CD4-positive, alpha-beta T cell treated with Interleukin-17A for 1 hour (primary cell): ENCODE measurements at places on chromosomes 5 and 9.

DNA sequence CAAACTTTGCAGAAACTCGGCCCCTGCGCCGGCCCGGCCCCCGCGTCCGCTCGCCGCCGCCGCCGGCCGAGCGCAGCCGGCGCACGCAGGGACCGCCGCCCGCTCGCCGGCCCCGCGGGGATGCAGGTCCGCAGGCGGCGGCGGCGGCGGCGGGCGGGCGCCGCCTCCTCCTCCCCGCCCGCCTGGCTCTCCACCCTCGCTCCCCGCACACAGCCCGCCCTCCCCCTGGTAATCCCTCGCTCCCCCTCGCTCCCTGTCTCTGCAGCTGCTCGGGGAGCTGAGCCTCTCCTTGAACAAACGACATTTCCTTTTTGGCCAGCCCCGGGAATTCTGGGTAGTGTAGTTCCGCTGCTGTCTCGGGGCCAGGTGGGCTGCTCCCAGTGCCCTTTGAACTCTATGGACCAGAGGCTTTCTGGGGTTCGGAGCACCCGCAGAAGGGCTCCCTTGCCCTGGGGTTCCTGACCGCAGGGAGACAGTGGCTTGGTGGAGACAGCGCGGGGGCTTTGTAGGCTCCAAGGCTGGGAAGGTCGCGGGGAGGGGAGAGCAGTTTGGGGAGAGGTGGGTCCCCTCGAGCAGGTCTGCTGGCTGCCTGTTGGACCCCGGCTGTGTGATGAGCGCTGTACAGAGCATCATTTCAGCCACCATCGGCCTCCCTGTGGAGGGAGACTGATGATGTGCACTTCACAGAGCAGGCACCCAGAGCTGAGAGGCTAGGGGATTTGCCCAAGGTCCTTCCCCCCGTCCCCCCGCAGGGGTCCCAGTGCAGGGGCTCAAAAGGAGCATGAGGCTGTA is 1.8 kb upstream of the FAM78A start:
- peak; percentile 83 for DNase-seq

- no peak for DNase-seq
Observed at GRCh38 chr5:76069061-76069735, 14.0 kb upstream of the SV2C start.

- no peak for DNase-seq
Observed at GRCh38 chr5:176775409-176775808, 35.0 kb upstream of the UNC5A start.

DNA sequence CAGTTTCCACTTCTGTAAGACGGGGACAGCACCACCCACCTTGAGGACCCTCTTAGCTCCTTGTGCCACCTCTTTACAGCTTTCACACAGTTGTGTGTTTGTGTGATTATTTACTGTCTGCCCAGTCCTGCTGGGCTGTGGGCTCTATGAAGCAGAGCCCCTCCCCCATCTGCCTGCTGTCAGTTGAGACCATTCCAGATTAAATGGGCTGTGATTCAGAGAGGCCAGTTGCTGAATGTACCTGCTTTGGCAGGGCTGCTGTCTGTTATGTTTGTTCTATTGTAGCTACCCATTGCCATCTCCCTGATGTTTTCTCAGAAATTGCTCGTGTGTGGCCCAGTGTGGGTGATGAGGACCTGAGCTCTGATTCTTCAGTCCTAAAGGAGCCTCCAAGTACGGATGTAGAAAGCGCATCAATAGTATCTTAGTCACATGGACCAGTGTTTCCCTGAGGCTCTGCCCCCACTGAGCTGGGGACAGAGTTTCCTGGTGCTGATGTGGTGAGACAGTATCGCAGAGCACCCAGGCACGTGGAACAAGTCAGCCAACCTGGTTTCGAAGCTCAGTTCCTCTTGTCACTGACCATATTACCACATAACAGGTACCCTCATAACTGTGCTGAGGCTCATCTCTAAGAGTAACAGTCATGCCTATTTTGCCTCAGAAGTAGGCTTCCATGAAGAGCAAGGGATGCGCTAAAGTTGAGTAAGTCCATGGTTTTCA is 3.7 kb downstream of the ANGPTL2 start:
- DNase-seq, result no peak

- no peak for DNase-seq
Observed at GRCh38 chr9:122016744-122017143, 76.4 kb downstream of the TTLL11 start.

DNA sequence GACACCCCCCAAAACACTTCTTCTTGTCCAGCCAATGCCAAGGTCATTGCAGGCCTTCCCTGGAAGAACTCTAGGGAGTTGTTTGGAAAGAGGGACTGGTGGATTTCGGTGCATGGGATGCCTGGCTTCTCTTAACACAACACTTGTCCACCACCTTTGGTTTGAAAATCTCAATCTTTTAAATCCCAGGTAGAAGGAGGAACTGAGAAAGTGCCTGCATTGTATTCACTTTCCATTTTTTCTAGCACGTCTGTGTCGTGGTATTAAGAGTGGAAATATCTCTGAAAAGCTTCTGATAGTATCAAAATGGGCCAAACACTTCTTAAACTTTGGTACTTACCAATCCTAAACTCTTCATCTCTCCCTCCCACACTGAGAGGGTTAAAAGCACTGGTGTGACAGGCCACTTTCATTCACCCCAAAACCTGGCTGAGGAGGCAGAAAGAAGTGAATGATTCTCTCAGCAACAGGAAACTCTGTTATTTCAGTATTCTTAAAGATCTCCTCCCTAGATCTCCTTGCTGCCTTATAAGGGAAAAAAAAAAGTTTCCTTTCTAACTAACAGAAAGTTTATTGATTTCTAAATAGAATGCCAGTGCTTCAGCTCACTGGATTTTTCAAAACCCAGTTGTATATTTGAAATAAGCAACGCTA is 3.9 kb upstream of the NFIB start:
- no peak for DNase-seq

GRCh38 chr5:6281818-6282217 is 96.5 kb downstream of the MED10 start:
- DNase-seq, result no peak

GRCh38 chr9:100170556-100170955 is 71.5 kb downstream of the INVS start:
- DNase-seq, result no peak

DNA sequence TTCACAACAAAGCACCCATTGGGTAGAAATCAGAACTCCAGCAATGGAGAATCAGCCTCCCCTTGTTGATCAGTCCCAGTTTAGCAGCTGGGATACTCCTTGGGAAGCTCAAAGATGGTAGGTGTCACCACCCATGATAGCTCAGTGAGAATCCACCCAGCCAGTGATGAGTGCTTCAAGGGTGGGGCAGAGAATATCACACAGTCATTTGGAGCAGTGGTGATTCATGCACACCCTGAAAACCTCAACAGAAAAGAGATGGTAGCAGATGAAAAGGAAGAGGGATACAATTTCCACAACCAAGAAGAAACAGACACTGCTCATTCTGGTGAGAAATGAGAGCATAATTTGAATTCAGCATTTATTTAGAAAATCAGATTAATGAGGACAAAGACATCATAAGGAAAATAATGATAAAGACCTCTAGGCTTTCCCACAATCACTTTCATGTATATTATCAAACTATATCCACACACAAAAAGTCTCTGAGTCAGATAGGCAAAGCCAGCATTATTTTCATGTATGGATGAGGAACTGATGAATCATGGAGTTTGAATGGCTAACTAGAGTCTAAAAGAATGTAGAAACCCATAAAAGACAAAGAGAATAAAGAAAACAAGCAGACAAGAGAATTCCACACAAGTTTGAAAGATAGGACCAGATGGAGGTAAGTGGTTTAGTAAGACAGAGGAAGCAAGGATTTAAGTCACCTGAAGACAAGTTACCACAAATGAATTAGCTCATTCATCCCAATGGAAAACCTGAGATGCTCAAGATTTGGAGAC is 82.9 kb downstream of the FEM1C start:
- no peak for DNase-seq

- no peak for DNase-seq
Observed at GRCh38 chr5:36066540-36067210, at the start of gene UGT3A2. Gene UGT3A2 (minus strand): TSS chr5:36066882. CDS start chr5:36066789, 93 bp downstream.

DNA sequence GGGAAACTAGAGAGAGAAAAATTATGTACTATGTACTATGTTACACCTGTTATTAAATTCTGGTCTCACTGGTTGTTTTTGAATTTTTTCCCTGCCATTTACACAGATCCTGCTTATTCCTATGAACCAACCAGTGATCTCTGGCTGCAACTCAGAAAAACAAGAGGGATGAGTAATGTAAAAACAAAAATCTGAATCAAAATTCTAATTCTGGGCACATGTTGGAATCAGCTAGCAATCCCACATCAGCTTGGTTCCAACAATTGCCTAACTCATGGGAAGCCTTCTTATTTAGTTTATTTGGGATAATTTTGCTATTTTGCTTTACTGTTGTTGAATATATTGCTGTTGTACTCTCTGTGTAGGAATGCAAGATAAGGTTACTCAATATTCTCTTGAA is 78.3 kb downstream of the PLK2 start:
- no peak for DNase-seq

DNA sequence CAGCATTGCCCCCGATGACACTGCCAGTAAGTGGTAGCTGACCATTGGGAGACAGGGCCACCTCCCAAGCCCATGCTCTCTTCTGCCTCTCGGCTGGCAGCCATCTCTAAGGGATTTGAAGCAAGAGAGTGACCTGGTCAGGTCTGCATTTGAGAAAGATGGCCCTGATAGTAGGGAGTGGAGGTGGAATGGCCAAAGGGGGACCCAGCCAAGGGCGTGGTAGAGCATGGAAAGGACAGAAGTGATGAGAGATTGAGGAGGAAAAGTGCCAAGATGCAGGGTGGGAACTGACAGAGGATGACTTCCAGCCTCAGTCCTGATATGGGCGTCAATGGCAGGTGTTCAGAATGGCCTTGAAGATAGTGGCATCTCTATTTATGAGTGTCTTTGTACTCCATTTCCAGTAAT is 9.0 kb downstream of the ABL1 start:
- no peak for DNase-seq

- DNase-seq, result no peak
Observed at GRCh38 chr5:39691993-39692392, 267.2 kb upstream of the DAB2 start.

- no peak for DNase-seq
Observed at GRCh38 chr5:34496701-34497469, 159.2 kb upstream of the RAI14 start.

DNA sequence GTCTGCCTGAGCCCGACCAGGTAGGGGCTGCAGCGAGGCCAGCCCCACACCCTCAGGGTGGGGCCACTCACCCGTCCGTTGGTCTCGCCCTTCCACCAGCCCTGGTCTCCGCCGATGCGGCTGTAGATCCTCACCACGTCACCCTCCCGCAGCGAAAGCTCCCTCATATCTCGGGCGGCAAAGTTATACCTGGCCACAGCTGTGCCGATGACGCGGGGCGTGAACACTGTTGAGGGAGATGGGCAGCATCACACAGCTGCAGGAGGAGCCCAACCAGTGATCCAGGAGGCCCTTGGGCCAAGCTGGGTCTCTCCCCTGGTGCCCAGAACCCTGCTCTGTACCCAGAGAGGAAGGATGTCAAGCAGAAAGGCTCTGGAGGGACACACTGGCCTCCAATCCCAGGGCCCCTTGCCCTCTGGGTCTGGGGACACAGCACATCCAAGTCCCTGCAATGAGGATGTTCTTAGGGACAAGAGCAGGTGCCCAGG is 30.3 kb upstream of the SARDH start:
- DNase-seq, result no peak

GRCh38 chr9:19216466-19216865 is 14.0 kb upstream of the DENND4C start:
- no peak for DNase-seq

DNA sequence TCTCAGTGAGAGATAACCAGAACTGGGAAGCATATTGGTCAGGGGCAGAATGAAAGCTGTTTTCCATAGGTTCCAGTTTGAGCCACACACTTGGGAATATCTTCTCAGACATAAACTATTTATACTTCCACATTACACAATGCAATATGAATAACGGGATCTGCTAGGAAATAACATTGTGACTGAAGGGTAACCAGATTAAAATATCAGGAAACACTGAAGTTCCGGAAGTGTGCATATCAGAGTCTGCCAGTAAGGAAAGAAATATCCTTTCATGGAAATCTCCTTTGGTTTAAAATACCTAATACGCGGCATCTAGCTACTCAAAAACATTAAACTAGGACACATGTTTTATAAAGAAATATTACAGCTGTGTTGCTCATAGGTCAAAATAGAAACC is 56.3 kb downstream of the ST8SIA4 start:
- DNase-seq, result no peak

GRCh38 chr9:92467041-92467440 is 15.3 kb downstream of the ASPN start:
- DNase-seq, result no peak

DNA sequence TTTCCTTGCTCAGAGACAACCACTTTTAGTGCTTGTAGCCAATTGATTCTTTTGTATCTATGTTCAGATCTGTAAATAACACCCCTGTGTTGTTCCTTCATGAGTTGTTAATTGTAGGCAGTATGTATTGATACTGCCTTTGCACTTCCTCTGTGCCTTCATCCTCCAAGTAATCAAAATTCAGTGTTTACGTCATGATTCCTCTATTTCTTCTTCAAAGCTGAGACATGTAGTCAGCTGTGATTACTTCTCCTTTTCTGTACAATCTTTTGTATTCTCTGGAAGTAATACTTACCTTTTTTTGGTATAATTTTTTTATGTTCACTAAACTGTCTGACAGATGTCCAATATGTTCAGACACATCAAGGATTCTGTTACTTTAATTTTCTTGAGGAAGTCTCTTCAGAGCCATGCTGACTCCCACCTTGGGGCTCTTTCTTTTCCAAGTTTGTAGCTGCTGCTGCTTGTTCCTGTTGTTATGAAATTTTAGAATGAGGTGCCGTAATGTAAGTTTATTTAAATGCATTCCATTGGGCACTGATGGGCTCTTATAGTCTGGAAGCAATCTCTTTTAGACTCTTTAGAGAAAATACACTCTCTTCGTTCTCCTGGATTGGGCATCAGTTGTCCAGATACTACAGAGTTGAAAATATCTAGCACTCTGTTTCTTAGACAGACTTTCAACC is 30.5 kb upstream of the LRRC70 start:
- DNase-seq, result no peak

DNA sequence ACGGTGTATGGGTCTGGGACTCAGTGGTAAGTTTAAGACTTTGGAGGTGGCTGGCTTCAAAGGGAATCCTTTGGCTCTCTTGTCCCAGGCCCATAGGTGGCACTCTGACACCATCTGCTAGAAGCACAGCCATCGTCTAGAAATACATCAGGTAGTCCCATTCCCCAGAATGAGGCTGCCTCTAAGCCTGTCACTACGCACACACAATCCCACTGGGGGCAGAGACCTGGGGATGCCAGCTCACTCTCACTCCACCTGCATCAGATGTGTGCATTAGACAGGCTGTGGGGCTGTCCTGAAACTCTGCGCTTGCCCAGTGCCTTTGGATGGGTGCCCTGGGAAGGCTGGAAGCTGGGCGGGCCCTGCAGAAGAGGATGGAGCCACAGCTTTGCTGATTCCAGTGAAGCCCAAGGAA is 127.5 kb upstream of the PANK3 start:
- DNase-seq, result peak; percentile 6

- no peak for DNase-seq
Observed at GRCh38 chr5:448766-449090, 5.8 kb downstream of the EXOC3 start.

DNA sequence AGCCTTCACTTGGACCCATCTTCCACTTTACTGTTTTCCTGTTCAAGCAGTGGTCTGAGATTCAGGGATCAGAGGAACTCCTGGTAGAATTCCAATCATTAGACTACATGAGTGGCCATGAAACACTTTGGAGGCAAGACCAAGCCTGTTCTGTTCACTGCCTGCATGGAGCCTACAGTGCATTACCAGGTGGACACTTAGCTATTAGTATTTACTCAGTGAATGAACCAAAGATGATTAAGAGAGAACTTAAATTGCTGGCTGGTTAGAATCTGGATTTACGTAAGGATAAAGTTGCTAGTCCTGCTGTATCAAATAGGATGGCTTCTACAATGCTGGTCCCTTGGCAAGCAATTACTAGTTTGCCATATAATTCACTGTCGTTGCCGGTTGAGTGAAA is 245.5 kb downstream of the ARRDC3 start:
- no peak for DNase-seq
